CD4-positive, alpha-beta T cell treated with Interleukin-4 for 4 hours (primary cell): ENCODE measurements at places on chromosomes 6 and 20.

DNA sequence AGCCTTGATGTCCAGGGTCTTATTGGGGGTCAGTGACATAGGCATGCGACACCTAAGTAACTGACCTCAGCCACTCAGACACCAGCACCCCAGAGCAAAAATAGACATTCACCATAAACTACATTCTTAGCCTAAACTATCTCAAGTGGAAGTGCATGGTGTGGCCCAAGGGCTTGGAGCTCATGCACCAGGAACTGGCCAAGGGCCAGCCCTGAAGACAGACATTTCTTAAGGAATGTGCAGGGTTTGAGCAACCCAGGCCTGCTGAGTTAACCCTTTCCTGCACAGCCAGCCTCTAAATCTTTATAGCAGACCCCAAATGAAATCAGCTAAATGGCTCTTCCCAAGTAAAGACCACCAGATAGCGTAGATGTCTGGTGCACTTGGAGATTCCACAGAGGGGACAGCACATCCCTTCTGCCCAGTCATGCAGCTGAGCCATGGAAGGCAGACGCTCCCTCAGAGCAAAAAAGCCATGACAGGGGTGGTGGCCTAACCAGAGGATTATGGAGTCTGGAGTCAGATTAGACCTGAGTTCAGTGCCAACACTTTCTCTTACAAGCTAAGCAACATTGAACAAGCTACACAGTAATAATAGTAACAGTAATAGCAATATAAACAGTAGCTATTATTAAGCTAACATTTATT is 222.6 kb downstream of the ZMYND8 start:
- no peak for DNase-seq

DNA sequence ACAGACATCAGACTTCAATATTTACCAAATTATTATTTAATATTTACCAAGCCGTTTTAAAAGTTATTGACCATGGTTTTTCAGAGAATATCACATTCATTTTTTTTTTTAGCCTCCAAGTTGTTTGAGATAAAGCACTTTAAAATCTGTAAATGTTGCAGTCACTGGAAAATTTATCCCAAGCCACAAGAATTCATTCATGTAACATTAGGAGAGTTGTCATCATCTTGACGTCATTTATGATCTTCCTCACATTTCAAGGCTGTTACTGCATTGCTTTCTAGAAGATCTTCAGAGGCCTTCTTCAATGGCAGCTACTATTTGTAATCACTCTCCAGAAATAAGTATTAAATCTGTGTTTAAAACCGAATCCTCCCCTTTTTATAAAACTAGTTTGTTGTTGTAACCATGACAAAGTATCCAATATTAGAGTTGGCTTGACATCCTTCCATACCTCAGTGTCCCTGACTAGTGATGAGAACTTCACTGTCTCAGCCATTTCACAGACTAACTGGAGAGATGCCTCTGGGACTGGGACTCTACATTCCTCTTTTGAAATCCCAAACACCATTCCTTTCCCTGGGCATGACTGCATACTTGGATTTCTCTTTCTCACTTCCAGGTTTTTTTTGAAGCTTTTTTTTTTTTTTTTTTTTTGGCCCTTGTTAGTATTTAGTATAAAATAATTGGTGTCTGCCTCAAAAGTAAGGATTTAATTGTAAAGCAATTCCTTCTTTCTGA is 100.1 kb downstream of the ZFAND3 start:
- no peak for DNase-seq

- no peak for DNase-seq
Observed at GRCh38 chr6:87118054-87118453, 23.1 kb upstream of the CGA start.

DNA sequence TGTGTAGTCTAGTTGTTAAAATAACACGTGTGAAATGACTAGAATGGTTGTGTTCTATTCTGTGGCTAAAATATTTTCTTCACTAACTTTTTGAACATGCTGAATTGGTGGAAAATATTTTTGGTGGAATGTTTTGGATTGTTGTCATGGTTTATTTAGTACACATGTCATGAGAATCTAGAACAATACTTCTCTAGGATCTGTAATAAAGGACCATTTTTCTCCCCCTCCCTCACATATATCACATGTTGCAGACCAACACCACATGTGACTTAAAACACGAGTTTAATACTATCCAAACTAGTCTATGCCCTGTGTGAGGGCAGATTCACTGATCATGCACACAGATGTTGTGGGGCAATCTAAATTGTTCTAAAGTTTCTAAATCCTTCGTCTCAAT is 29.2 kb downstream of the FIG4 start:
- DNase-seq = no peak

DNA sequence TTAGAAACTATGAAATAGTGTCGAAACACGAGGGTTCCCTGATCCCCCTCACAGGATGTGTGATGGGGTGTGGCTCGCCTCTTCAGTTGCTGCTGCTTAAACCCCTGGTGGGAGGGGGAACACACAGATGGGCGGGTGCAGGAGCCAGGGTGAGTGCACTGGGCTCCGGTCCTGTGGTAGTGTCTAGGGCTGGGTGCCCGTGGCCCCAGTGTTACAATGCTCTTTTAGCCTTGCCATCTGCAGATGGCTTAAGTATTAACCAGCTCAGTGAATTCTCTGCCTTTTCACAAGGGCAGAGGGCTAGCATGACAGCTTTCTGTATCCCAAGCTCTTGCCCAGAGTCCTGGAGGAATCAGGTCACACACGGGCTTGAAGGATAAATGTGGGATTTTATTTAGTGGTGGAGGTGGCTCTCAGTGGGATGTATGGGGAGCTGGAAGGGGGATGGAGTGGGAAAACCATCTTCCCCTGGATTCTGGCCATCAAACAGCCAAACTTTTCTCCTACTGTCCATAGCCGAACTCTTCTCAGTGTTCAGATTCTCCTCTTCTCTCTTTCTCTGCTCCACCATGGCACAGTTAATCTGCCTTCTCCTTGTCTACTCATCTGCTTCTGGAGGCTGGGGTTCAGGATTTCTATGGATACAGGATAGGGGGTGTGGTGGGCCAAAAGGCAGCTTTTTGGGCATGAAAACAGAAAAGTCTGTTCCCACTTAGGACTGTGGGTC is 659.0 kb downstream of the EPM2A start:
- no peak for DNase-seq

GRCh38 chr20:58078741-58079522 is 149.5 kb downstream of the ANKRD60 start:
- no peak for DNase-seq
